ENCODE measurements at places on chromosomes 2 and 18.

- no peak for DNase-seq
Observed at GRCh38 chr2:147099845-147100244, 745.0 kb upstream of the ACVR2A start.

DNA sequence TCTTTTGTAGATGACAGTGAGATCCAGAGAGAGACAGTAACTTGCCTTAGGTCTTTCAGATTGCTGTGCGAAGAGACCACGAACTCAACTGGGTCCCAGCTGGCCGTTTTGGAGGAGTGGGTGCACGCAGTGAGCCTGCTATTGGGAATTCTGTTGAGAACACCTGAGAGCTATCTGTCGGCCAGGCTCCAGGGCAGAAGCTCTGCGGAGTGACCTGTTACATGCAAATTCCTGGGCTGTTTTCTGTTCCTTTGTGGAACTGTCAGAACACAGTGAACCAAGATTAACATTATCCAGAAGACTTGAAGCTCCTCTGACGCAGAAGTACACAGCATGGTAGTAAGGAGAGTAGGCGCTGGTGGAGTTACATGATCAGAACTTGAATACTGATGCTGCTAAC lies 99.5 kb upstream of the LMAN1 start:
- no peak for DNase-seq

DNA sequence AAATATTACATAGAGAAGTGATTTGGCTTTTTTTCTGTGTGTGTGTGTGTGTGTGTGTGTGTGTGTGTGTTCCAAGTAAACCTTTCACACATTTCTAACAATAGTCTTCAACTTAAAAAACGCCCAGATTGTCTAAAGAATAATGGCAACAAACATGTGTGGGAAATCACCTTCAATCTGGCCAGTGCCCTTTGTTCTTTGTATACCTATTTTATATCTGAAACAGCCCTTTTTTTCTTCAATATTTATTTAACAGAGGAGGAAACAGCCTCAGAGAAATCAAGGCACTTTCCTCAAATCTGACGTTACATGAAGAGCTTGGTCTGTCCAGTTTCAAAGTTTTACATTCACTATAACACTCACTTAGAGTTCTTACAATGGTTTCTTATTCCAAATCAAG lies 25.3 kb downstream of the CCDC195 start:
- no peak for DNase-seq

- DNase-seq: no peak
Observed at GRCh38 chr2:191351298-191351697, 106.1 kb downstream of the MYO1B start.

DNA sequence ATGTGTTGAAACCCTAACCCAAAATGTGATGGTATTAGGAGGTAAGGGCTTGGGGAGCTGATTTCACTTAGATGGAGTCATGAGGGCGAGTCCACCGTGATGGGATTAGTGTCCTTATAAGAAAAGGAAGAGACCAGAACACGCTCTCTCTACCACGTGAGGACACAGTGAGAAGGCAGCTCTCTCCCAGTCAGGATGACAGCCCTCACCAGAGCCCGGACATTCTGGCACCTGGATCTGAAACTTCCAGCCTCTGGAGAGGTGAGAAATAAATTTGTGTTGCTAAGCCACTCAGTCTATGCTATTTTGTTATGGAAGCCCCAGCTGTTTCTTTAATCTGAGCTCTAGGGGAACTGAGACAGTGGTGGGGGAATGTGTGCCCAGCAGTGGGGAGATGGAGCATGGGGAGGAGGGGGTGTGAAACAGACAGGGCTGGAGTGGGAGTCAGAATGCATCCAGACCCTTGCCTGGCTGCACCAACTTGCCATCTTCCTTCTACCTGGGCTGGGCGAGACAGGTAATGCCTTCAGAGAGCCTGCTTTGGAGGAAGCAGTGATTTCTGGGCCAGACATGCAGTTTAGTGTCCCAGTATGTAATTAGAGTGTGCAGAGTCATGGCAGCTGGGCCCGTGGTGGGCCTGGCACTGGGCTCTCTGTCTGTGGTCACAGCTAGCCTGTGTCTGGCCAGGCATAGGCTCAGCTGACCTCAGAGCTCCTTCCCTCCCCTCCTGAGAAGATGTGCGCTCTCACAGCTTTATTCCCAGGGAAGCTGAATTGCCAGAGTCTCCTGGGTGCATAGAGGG lies 38.1 kb downstream of the RHOB start:
- DNase-seq: no peak

- no peak for DNase-seq
Observed at GRCh38 chr18:76525911-76526310, 30.9 kb upstream of the ZNF516 start.

- DNase-seq: no peak
Observed at GRCh38 chr18:45498287-45498658, 117.0 kb upstream of the SLC14A2 start.
